CD4-positive, alpha-beta memory T cell (primary cell): ENCODE measurements at places on chromosomes 4 and X. TPM values are rescaled to one million over a fixed set of nuclear protein-coding genes. Genes with fewer than 3 reads are reported as not detected.

Gene TLR1
- total RNA-seq, result 20.6 TPM

Gene MAGEC2
- not detected for total RNA-seq

DNA sequence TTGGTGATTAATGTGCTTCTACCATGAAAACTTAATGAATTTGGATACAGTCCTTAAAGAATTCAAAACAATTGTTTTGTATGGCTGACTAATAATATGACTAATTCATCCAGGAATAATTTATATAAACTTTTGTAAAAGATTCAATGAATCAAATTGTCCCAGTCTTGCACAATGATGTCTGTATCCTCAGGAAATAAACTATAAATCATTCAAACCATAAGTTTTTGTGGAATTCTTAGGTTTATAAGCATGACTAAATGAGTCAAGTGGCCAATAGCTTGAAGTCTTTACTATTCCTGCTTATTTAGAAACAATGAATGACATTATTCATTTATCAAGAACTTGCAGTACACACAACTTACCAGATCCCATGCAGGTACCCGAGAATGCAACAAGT is 935.0 kb upstream of the INTU start:
- no peak overlapping the region for H3K27ac ChIP-seq
- no peak for DNase-seq
- no peaks in the 10 kb centered on the region for H3K4me1 ChIP-seq
- no peaks in the 10 kb centered on the region for H3K27me3 ChIP-seq
- no peak overlapping the region for H3K4me3 ChIP-seq

GRCh38 chr4:172104539-172104938 is 291.3 kb downstream of the GALNTL6 start:
- H3K4me1 ChIP-seq, result no peaks in the 10 kb centered on the region
- no peaks in the 10 kb centered on the region for H3K36me3 ChIP-seq
- no peak for DNase-seq
- no peak overlapping the region for H3K27ac ChIP-seq
- no peaks in the 10 kb centered on the region for H3K27me3 ChIP-seq
- H3K4me3 ChIP-seq, result no peak overlapping the region

DNA sequence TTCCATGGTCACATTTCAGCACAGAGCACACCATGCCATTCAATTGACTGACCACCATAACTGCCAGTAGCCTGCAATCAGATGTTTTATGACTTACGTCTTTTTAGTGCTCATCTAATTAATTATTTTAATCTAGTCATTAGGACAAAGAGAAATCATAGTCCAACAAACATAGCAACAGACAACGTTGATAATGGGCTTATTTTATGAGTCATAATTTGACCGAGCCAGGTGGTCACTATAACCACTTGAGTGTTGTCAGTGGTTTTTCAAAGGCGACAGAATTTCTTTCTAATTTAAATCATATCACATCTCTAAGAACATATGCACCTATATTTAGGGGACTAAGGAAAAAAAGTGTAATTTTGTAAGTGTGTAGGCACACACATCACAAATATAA is 1.9 kb downstream of the SEC24D start:
- peaks cover 7% of the 10 kb centered on the region for H3K36me3 ChIP-seq
- no peaks in the 10 kb centered on the region for H3K27me3 ChIP-seq
- no peak overlapping the region for H3K4me3 ChIP-seq
- no peak for DNase-seq
